ENCODE measurements at places on chromosomes 7 and 10. TPM values are rescaled to one million over a fixed set of nuclear protein-coding genes. Genes with fewer than 3 reads are reported as not detected.

- no peak for DNase-seq
- peaks cover 43% of the 10 kb centered on the region for H3K27me3 ChIP-seq
- no peak overlapping the region for H3K4me3 ChIP-seq
- peaks cover 5% of the 10 kb centered on the region for H3K4me1 ChIP-seq
- H3K36me3 ChIP-seq, result no peaks in the 10 kb centered on the region
- no peak overlapping the region for H3K27ac ChIP-seq
Measured at GRCh38 chr10:111077785-111078504, 1.1 kb downstream of the ADRA2A start.

DNA sequence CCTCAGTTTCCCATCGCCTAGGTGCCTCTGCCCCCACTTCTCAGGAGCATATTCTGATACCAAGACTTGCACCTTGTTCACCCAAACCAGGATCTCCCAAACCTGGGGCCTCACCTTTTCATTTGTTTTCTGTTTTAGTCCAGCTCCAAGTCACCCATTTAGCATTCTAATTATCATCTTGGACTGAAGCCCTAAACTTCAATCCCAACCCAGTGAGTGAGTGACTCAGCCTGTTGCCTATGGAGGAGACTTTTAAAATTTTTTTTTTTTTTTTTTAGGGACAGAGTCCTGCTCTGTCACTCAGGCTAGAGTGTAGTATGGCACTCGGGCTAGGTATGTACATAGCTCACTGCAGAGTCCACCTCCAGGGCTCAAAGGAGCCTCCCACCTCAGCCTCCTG lies 378.9 kb upstream of the AUTS2 start:
- no peak overlapping the region for H3K27ac ChIP-seq
- H3K36me3 ChIP-seq, result no peaks in the 10 kb centered on the region
- H3K4me3 ChIP-seq, result no peak overlapping the region
- DNase-seq, result no peak

DNA sequence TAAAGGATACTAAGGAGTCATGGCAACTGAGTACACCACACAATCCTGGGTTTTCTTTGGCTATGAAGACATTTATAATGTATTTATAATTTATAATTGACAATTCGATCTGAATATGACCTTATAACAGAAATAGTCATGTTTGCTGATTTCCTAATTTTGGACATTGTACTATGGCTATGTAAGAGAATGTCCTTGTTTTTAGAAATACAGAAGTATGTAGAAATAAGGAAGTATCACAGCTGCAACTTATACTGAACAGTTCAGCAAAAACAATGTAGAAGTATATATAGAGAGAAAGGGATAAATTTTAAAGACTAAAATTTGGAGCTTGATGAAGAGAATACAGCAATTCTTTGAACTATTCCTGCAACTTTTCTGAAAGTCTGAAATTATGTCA lies 32.6 kb downstream of the PRLHR start:
- no peak for DNase-seq
- no peaks in the 10 kb centered on the region for H3K4me1 ChIP-seq
- H3K27me3 ChIP-seq, result no peaks in the 10 kb centered on the region

- no peaks in the 10 kb centered on the region for H3K36me3 ChIP-seq
- DNase-seq, result no peak
- no peak overlapping the region for H3K4me3 ChIP-seq
- no peak overlapping the region for H3K27ac ChIP-seq
- H3K27me3 ChIP-seq, result no peaks in the 10 kb centered on the region
Measured at GRCh38 chr7:87380905-87381304, 35.4 kb downstream of the CROT start.

DNA sequence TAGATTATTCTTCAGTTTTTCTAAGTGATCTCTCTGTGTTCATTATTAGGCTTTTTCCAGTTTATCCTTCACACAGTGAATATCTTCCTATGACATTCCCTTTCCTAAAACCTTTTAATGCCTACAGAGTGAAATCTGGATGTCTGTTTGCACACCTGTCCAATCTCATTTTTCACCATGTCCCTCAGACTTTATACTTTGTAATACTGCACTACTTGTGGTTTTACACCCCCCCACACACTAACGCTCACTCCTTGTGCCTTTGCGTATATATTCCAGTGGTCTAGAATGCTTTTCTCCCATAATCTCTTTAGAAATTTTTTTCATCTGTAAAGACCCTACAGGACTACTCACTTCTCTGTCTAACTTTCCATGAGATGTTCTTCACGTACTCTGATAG lies 98.2 kb downstream of the EXOC6 start:
- no peak overlapping the region for H3K27ac ChIP-seq
- DNase-seq, result no peak
- no peaks in the 10 kb centered on the region for H3K36me3 ChIP-seq
- H3K4me1 ChIP-seq, result no peaks in the 10 kb centered on the region
- H3K4me3 ChIP-seq, result no peak overlapping the region
- H3K27me3 ChIP-seq, result no peaks in the 10 kb centered on the region

- peaks cover 10% of the 10 kb centered on the region for H3K4me1 ChIP-seq
- no peak overlapping the region for H3K27ac ChIP-seq
- no peaks in the 10 kb centered on the region for H3K36me3 ChIP-seq
- no peak for DNase-seq
Measured at GRCh38 chr7:136869001-136869961, 829 bp downstream of the CHRM2 start.

DNA sequence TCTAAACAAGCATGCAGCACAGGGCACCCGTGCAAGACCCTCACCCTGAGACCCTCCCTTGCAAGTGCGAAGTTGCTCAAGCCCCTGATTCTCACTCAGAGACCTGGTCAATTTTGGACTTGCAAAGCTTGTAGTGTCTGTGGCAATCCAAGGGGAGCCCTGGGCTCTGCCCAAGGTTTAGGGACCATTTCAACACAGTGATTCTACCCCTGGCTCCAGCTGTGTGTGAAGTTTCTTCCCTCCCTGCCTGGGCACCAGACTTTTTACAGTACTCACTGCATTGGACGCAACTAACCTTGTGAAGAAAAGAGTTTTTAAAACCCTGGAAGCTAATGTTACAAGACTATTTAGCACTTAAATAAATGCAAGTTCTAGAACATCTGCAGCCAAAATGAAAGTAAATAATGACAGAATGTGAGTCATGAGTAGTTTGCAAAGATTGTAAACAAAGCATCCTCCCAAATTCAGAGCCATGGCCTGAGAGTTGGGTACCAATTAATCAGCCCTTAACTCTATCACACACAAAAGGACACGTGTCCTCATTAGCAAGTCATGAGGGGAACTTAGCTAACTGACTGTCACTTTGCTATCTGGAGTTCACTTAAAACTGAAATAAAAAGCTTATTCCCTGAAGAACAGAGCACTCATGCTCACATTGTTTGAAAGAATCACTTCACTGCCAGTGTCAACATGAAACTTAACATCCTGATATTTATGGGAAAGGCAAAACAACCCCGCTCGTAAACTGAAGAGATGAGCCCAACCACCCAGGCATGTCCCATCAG lies 48.1 kb downstream of the RGS10 start:
- H3K4me3 ChIP-seq, result no peak overlapping the region
- peak overlapping the region; percentile 34 for H3K27ac ChIP-seq
- H3K36me3 ChIP-seq, result no peaks in the 10 kb centered on the region
- no peaks in the 10 kb centered on the region for H3K27me3 ChIP-seq

DNA sequence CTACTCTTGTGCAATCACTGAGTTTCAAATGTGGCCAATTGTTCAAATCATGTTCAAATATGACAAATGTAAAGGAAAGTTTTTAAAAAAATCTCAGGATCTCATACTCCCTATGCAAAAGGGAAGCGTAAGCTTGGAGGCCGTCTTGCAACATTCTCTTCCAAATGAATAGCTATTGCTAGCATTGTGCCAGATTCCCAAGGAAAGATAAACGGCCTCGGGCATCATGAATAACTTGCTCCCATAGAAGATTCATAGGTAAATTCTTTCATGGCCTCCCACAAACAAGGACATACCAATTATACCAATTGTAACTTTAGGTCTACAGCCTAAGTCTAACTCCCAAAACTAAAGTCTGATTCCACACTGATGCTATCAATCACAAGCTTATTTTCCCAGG lies 416.9 kb downstream of the THSD7A start:
- H3K27me3 ChIP-seq, result no peaks in the 10 kb centered on the region
- H3K4me1 ChIP-seq, result no peaks in the 10 kb centered on the region
- H3K36me3 ChIP-seq, result no peaks in the 10 kb centered on the region
- H3K27ac ChIP-seq, result no peak overlapping the region

- no peaks in the 10 kb centered on the region for H3K4me1 ChIP-seq
- H3K4me3 ChIP-seq, result no peak overlapping the region
- no peak for DNase-seq
- no peaks in the 10 kb centered on the region for H3K27me3 ChIP-seq
Measured at GRCh38 chr10:48818081-48818480, 121.6 kb downstream of the LRRC18 start.

DNA sequence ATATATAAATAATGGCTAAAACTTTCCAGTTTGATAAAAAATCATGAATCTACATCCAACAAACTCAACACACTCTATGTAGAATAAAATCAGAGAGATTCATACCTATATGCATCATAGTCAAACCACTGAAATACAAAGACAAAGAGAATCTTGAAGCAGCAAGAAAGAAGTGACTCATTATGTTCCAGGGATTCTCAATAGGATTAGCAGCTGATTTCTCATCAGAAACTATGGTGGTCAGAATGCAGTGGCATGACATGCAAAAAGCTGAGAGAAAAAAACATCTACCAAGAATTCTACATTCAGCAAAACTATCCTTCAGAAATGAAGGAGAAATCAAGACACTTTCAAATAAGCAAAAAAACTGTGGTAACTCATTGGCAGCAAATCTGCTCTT lies 187.4 kb downstream of the RNLS start:
- H3K4me3 ChIP-seq, result no peak overlapping the region
- no peaks in the 10 kb centered on the region for H3K36me3 ChIP-seq
- DNase-seq, result no peak

DNA sequence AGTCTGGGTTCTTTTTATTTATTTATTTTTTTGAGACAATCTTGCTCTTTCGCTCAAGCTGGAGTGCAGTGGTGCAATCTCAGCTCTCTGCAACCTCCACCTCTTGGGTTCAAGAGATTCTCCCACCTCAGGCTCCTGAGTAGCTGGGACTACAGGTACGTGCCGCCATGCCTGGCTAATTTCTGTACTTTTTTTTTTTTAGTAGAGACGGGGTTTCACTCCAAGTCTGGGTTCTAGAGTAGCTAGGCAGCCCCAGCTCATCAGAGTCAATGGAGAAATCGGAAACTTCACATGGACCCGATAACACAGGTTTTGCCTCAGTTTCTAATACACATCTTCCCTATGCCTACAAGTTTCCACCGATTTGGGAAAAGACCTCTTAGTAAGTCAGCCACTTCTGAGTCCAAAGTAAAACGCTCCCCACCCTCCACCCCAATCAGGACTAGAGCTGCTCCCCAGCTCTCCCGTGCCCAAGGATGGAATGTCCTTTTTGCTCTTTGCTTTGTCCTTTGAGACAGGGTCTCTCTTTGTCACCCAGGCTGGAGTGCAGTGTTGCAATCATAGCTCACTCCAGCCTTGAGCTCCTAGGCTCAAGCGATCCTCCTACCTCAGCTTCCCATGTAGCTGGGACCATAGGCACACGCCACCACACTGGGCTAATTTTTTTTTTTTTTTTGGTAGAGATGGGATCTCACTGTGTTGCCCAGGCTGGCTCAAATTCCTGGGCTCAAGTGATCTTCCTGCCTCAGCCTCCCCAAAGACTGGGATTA lies 3.8 kb upstream of the SERPINE1 start:
- DNase-seq, result no peak
- peak overlapping the region; percentile 52 for H3K4me3 ChIP-seq
- H3K27ac ChIP-seq, result peak overlapping the region; percentile 94
- no peaks in the 10 kb centered on the region for H3K36me3 ChIP-seq
- peaks cover 24% of the 10 kb centered on the region for H3K4me1 ChIP-seq
- no peaks in the 10 kb centered on the region for H3K27me3 ChIP-seq

DNA sequence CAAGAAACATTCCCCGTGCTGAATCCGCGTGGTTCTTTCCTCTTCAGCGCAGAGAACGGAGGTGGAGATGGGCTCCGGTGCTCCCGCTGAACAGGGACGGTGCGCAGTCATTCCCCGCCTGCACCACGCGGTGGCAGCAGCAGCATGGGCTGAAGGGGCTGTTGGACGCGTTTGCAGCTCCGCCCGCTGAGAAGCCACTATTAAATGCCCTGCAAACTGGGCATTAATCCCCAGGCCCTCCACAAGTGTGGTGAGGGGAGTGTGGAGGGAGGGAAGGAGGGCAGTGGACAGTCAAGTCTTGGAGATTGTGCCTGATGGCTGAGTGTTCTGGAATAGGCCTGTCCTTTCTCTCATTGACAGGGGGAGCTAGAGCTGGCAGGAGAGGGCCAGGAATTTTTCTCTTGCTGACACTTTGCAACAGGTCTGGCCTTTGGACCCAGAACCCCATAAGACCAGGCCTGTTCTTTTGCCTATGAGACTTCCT lies 240.2 kb upstream of the INHBA start:
- H3K4me1 ChIP-seq, result no peaks in the 10 kb centered on the region
- H3K27me3 ChIP-seq, result peaks cover 3% of the 10 kb centered on the region
- H3K36me3 ChIP-seq, result no peaks in the 10 kb centered on the region
- no peak overlapping the region for H3K27ac ChIP-seq

GRCh38 chr10:76973091-76974016 lies 664.3 kb downstream of the KCNMA1 start:
- no peak for DNase-seq
- H3K4me3 ChIP-seq, result no peak overlapping the region
- H3K4me1 ChIP-seq, result no peaks in the 10 kb centered on the region
- no peaks in the 10 kb centered on the region for H3K36me3 ChIP-seq
- no peak overlapping the region for H3K27ac ChIP-seq

DNA sequence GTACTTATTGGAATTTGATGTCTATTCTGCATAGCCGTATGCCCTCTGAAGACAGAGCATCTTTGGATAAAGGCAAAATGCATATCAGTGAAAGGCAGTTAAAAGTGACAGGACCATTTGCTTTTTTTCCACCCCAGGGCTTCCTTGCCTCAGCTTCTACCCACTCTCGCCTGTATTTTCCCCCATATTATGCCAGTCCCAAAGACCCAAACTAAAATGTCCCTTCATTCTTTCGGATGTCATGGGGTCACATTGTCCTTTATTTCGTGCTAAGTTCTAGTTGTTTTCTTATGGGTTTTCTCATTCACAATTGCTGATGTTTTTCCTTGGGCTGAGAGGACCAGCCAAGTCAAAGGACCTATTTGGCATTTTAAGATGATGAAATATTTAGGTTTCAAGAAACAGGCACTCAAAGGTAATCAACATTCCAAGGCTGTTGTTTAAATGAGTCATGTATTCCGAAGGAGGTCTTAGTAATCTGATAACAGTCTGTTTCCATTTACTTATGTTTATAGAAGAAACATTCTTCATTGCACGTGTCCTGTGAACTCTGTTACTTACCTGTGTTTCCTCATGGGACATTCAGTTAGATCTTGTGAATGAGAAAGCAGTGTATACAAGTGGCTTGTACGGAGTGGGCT lies 74.1 kb downstream of the DNAH11 start:
- peak overlapping the region; percentile 78 for H3K27ac ChIP-seq
- no peaks in the 10 kb centered on the region for H3K36me3 ChIP-seq
- H3K27me3 ChIP-seq, result no peaks in the 10 kb centered on the region
- H3K4me3 ChIP-seq, result no peak overlapping the region
- DNase-seq, result no peak

The PIK3CG gene
- 1.3 TPM for total RNA-seq

The LBX1 gene
- not detected for total RNA-seq

The LFNG gene
- 13.0 TPM for total RNA-seq

The ALDH18A1 gene
- total RNA-seq, result 30.7 TPM

The PRXL2A gene
- total RNA-seq, result 140 TPM

The PCGF6 gene
- total RNA-seq, result 12.3 TPM

The C10orf53 gene
- not detected for total RNA-seq

The PTN gene
- 14.6 TPM for total RNA-seq
